ENCODE measurements at places on chromosomes 13 and 19.

- DNase-seq, result no peak
Measured at GRCh38 chr19:48705431-48705830, 9.7 kb downstream of the FUT2 start.

DNA sequence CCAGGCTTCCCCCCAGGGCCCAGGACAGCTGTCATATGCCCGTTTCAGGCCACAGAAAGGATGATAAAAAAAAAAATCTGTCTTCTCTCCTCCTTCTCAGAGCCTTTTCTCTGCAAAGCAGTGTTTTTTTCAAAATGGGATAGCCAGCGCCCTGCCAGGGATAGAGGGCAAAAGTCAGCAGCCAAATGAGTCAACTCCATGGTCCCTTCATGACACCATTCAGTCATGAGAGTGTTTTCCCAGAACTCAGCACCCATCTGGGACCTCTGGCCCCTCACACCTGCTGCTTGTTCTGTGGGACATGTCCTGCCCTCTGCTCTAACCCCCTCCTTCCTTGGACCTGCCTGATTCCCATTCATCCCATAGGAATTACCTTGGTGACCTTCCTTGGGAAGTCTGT lies 95.0 kb downstream of the CYSLTR2 start:
- DNase-seq, result no peak

DNA sequence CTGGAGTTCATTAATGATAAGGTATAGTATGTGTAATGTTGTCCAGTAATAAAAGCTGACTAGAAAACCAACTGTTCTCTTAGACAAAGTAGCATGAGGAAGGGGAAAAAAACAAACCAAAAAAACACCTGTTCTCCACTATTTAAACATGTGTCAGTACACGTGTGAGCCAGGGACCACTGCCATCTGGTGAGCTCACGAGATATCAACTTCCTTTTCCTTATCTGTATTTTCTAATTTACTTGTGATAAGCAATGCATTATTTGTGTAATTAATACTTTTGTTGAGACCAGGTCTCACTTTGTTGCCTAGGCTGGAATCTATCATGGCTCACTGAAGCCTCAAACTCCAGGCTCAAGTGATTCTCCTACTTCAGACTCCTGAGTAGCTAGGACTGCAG lies 4.3 kb upstream of the SIX5 start:
- no peak for DNase-seq

- no peak for DNase-seq
Measured at GRCh38 chr13:77859450-77859849, 59.2 kb downstream of the EDNRB start.

- no peak for DNase-seq
Measured at GRCh38 chr13:75656425-75656989, 20.4 kb downstream of the LMO7 start.
